ENCODE measurements at places on chromosomes 12 and 14.

DNA sequence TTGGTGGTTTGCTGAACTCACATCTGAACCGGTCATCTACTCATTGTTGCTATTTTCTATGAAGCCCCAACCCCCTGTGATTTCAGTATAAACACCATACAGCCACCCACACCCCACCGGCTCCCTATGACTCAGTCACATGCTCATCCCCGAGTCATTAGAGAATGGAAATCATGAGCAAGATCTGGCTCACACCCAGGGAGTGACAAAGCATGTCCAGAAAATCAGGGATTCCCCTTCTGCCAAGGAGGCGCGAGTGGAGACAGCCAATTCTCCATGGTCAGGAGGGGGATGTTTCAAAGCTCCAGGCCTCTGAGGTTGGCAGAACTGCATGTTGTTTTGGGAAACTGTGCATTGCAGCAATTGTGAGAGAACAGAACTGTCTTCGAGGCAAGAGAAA is 657.5 kb upstream of the TBX3 start:
- DNase-seq, result no peak

GRCh38 chr14:55239320-55239719 is 31.9 kb upstream of the FBXO34 start:
- no peak for DNase-seq

DNA sequence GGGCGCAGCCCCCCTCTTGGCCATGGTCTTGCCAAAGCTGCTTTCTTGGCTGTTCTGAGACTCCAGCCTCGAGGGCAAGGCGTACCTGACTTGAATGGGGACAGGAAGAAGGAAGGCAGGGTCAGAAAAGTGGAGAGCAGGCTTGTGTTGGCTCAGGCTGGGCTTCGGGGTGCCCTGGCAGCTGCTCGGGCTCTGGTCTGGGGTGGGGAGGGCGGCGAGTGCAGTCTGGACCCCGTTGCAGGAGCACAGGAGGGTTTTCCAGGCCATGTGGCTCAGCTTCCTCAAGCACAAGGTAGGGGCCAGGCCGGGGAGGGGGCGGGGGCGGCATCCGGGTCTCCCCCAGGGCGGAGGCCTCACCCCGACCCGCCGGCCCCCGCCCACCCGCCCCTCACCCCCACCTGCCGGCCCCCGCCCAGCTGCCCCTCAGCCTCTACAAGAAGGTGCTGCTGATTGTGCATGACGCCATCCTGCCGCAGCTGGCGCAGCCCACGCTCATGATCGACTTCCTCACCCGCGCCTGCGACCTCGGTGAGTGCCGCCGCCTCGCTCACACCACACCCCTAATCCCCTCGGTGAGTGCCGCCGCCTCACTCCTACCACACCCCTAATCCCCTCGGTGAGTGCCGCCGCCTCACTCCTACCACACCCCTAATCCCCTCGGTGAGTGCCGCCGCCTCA is 4.2 kb downstream of the NOC4L start:
- DNase-seq, result no peak

DNA sequence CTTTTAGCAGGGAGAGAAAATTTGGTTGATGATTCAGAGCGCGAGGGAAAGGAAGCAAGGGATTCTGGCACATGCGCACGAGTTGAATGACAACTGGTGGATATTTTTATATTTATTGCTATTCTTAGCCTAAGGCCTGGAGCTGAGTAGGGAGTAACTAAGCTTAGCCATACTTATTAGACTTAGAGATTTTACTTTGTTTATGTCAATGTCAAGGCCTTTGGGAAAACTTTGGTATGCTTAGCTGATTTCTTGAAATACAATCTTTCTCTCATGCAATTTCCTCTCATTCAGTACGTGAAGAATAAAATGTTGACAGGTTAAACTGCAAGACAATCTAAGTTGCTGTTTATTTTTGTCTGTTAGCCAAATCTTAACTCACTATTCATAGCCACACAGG is 101.1 kb downstream of the CRADD start:
- no peak for DNase-seq

GRCh38 chr14:20687362-20688166 is 1.0 kb upstream of the ANG start:
- DNase-seq, result no peak

DNA sequence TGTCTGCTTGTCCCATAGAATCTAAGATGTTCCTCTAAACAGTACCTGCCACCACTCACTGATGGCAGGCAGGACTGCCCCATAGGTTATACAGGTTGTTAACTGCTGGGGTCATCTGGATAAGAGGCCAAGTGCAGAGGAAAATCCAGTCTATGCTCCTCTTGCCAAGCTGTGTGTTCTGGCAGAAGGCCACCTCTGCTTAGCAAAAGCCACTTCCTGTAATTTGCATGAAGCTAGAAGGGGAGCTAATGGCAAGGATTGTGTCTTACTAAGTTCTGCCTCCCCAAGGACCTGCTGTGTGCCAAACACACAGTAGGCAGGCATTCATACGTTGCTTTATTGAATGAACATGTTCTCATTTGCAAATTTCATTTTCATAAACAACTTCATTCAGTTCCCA is 445.4 kb downstream of the BCL11B start:
- DNase-seq, result peak; percentile 12

DNA sequence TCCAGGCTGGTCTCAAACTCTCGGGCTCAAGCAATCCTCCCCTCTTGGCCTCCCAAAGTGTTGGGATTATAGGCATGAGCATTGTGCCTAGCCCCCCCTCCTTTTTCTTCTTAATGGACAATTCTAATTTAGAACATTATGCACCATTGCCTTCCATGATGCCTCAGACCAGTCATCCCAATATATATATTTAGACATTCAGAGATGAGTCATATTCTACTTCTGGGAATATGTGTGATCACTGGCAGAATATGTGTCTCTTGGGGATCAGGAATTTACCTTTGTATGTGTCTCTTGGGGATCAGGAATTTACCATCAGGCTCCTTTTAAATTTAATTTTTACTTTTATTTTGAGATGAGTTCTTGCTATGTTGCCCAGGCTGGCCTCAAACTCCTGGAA is 7.5 kb upstream of the CCDC177 start:
- DNase-seq, result no peak

GRCh38 chr12:6278439-6279255 is 31.8 kb upstream of the PLEKHG6 start:
- peak; percentile 10 for DNase-seq

- no peak for DNase-seq
Measured at GRCh38 chr12:59372956-59373355, 222.9 kb upstream of the SLC16A7 start.

DNA sequence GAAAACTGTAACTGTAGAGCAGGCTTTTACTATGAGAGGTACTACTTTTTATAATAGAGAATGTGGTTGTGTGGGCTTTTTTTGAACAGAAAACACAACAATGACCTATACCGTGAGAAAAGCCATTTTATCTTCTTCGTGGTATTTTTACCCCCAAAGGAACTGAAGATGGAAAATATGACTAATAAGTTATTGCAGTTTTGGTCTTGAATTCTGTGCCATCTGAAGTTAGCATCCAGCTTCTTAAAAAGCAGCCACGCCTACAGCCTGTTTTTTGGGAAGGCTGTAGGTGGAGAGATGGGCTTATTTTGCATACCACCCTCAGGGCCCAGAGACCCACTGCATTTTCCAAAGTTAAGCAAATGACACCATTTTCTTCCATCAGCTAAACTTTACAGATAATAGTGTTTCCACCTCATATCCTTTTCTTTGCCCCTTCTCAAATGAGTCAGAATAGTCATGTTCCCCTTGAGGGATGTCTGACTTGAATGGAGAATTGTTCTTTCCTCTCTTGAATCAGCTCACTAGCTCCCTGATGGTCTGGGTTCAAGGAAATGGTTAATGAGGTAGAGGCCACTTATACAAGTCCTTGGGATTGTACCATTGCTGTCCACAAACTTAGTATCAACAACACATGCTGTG is 53.0 kb downstream of the TBC1D30 start:
- DNase-seq, result no peak

GRCh38 chr12:82527165-82527780 is 159.4 kb upstream of the TMTC2 start:
- DNase-seq, result peak; percentile 54

GRCh38 chr12:128191380-128191779 is 75.6 kb upstream of the TMEM132C start:
- DNase-seq, result no peak

DNA sequence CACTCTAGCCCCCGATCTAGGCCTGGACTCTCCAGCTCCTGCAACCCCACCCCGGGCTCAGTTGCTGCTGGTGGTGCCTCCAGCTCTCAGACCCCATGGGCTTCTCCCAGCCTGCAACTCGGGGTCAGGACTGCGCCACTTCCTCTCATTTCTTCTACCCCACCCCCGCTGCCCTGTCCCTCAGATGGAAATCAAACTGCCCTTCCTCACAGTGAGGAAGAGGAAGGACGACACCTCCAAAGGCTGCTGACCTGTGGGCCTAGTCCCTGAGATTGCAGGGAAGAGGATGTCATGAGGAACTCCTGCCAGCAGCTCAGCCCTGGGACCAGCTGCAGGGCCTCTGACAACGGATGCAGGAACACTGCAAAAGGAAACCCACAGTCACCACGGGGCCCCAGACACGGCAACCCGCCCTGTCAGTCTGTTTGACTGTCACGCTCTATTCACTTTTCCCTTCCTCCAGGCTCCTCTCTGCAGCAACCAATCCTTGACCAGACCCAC is 29.3 kb upstream of the PNMA1 start:
- DNase-seq, result no peak

DNA sequence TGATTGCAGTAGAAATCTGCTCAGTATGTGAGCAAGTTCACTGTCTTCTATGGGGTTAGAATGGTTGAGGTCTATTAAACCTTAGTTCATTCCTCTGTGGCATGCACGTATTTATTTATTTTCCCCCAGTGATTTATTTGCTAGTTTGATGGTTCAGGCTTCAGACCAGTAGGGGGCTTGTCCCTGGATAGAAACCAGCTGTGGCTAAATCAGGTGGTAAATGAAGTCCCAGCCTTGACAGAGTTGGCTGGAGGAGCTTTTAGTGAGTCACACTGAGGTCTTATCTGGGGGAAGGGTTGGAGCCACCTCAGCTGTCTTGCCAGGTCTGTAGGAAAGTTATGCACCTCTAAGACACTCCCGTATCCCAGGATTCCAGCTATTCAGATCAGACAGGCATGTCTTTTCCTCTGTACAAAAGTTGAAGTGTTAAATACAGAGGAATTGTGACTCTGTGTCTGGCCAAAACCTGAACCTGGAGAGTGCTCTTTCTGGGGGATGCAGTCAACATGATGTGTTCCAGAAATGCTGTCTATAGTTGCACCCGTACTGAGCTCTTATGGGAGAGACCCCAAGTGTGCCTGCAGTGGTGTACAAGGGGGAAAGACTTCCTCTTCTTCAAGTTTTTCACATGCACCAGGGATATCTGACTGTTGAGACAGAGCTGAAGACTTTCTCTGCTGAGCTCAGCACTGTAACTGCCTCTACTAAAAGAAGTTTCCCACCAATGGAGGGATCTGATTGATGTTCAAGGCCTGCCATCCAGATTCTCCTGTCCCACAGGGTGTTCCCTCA is 1322.1 kb downstream of the TMEM121 start:
- DNase-seq, result no peak

DNA sequence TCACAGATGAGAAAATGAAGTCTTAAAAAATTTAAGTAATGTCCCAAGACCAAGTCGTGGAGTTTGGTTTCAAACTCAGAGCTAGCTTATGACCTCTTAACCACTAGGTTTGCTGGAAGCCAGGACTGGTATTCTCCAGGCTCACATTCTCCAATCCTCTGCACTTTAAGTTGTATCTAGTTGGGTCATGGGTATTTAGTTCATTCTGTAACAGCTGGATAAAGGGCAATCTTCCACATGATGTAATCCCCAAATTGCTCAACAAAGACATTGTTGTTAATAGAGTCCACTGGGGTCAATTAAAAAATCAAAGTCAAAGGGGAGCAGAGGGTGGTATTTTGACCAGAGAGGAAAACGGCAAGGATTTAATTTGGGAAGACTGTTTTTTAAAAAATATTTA is 17.8 kb upstream of the GAS2L3 start:
- no peak for DNase-seq

DNA sequence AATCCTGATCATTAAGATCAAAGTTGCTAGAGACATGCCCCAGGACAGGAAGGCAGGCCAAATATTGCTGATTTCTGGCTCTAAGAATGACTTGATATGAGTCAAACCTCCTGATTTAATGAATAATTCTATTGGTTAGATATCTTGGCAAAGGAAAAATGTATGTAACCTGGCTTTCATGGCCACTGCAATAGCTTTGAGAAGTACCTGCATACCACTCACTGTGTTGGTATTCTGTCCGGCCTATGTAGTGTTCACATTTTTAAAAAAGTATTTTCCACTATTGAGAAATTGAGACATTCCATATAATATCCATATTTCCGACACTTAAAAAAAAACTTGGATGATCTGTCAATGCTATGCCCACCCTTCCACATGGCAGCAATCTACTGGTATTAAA is 283.1 kb upstream of the SOX5 start:
- DNase-seq, result no peak

DNA sequence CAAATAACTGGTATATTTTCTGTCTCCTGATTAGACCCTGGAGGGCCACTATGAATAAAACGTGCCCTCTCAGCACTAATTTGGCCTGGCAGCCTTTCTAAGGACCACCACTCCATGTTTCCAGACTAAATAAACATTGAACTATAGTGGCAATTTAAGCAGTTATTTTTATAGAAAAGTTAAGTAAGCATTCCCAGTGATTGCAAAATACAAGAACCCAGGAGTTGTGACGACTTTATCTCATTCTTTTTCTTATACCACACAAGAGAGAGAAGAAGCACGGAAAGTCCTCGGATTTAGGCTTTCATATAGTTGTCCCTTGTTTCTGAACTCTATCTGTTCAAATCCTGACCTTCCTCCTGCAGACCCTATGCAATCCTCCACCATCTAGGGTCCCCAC is 23.1 kb upstream of the STRAP start:
- no peak for DNase-seq

GRCh38 chr14:68544081-68544892 is 248.6 kb downstream of the ZFP36L1 start:
- no peak for DNase-seq

- DNase-seq, result no peak
Measured at GRCh38 chr12:121516437-121517011, 64.3 kb downstream of the KDM2B start.

GRCh38 chr12:19575337-19576243 is 136.3 kb downstream of the AEBP2 start:
- peak; percentile 96 for DNase-seq

DNA sequence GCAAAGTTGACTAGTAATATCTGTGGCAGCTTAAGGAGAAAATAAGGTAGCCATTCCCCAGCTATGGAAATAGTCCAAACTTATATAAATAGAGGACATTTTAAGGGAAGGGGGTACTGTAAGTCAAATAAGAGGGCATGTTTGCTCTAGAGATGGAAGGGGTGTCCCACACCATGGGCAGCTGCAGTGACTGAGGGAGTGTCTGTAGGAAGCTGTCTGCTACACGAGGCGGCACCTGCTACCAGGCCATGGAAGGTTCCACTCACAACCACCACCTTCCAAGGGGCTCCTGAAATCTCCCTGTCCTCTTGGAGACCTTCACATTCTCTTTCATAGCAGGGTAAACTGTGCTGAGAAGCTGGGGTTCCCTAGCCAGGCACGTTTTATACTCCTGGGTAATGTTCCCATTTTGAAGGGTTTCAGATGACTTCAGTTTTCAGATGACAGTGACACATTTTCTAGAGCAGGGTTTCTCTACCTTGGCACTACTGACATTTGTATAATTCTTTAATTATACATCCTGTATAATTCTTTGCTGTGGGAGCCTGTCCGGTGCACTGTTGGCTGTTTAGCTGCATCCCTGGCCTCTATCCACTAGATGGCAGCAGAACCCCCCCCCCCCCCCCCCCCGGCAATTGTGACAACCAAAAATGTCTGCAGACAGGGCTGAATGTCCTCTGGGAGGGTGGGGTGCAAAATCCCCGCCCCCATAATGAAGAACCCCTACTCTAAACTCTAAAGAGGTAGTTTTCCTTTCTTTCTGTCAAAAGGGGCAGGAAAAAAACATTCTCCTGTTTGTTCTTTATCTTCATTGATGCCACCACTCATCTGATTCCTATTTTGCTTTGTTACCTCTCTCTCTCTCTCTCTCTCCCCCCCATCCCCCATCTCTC is 11.6 kb upstream of the SMCO2 start:
- DNase-seq, result no peak

All from NCI-H1092 treated with DMSO at 0.1 percent for 48 hours (cell line).